WERI-Rb-1 (cell line): ENCODE measurements at places on chromosomes 7 and 10.

DNA sequence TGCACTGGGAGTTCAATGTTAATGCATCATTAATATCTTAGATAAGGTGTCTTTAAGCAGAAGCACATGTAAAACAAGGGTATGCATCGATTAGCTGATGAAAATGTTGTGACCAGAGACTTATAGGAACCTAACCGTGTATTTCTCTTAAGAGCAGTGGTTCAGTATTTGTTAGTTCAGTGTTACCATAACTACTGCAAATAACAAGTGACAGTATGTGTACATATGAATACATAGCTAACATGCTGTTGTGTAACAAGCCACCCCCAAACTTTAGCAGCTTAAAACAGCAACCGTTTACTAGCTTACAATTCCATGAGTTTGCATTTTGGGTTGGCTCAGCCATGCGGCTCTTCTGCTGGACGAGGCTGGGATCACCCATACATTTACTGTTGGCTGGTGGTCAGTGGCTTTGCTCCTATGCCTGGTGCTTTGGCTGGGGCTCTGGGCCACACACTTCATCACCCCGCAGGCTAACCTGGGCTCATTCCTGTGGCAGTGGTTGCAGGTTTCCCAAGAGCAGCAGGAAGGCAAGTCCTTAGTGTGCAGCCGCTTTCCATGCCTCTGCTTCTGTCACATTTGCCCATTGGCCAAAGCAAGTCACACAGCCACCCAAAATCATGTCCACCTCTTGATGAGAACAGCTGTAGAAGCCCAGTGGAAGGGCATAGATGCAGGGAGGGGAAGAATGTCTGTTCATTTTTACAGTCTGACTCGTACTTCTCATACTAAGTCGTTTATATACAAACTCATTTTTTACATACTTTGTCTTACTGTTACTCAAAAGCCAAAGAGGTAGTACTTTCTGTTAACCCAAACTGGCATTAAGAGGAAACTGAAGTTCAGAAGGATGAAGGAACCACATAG lies 103.3 kb upstream of the GATA3 start:
- no peak for DNase-seq

DNA sequence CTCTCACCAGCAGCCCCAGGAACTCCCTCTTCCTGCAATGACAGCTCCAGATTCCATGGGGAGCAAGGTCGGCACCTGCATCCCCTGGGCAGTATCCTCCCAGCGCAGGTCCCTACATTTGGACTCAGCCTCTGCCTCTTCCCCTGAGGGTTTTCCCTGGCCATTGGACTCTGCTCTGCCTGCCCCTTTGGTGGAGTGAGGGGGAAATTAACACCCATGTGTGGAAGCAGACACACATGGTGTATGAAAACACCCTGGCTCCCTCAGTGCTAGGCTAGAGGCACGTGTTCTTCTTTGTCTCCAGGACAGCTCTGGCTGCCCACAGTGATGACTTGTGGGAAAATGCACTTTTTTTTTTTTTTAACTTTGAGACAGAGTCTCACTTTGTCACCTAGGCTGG lies 8.4 kb downstream of the PRF1 start:
- no peak for DNase-seq

DNA sequence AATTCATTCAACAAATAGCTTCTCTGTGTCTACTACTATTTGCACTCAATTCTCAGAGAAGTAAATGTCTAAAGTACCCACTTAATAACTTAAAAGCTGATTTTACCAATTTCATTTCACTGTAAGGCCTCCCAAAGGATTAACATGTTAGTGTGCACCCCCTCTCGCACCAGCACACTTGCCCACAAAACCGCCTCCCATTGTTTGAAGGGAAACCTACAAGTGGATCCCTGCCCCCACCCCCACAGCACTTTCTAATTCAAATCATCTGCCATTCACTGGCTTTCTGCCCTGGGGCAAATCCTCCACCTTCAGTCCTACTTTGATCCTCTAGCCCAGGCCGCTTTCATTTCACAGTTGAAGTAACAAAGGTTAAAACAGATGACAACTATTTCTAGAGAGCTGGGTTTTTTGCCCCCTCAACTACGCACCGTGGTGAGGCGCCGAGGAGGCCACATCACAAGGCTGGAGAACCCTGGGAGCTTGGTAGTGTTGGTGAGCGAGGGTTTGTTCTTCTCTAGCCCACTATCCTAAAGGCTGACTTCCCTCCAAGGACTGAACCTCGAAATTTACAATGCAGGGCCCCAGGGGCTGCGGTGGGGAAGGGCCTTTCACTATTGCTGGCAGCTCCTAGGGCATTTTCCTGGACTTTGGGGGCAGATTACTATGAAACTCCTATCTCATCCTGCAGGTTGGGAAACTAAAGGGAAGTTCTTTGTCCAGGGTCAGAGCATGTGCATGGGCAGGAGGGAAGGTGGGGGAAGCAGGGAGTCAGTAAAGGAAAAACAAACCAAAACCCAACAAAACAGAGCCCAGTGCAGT lies 517.4 kb upstream of the ZMIZ1 start:
- DNase-seq = peak; percentile 22

- DNase-seq = no peak
Observed at GRCh38 chr10:17046989-17047388, 82.6 kb downstream of the CUBN start.

GRCh38 chr7:11625669-11626068 lies 206.3 kb downstream of the THSD7A start:
- no peak for DNase-seq

DNA sequence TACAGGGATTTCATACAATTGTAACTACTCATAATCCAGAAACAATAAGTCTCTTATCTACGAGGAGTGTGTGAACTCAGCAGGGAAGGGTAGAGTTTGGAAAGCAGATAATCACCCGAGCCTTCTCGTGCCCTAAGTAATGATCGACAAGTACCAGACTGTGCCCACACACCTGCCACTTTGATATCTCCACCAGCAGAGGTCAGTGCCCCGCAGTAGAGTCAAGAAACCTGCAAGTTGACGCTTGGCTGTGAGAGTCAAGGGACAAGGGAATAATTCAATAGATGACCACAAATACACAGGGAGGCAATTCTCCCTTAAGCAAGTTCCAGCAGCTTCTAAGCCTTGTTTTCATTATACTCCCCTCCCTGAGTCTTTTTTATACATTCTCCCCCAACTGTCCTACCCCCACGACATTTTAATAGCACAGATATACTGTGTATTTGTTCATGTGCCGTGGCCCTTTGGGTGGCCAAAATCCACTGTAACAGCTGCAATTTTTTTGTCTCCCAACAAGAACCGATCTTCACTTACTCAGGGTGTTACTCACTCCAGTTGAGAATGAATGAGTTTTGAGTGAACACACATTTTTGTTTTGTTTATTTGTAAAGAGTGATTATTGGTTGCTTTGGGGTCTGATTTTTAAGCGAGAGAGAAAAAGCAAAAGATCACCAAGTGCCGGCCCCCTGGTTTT lies 106.9 kb upstream of the RHEB start:
- peak; percentile 60 for DNase-seq

DNA sequence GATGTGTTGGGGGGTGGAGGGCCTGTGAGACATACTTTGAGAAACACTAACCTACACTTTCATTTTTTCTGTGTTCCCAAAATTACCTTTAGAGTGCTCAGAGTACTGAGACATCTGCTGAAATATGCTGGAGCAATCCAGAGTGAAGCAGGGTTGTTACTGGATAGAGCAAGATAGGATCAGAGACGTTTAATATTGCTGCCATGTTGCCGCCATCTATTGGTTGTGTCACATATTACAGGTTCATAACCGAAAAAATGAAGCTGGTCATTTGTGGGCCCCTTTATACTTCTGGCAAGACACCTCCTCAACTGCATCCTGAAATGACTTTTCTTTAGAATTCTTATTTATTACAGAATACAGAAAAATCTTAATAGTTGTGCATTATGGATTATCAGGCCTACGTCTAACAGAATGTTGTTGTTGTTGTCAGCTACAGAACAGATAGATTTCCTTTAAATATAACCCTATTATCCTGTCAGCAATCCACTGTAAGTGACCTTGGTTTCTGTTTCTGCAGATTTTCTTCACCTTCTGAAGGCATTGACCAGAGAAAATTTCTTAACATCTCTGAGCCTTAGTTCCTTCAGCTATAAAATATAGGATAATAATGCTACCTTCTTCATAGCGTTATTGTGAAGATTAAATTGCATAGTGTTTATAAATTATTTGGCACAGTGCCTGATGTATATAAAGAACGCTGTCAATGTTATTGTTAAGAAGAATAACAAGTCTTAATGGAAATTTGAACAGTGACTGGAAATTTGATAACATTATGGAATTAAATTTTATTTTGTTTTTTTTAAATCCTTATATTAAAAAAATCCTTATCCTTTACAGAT lies 16.2 kb upstream of the DLD start:
- DNase-seq = peak; percentile 48

DNA sequence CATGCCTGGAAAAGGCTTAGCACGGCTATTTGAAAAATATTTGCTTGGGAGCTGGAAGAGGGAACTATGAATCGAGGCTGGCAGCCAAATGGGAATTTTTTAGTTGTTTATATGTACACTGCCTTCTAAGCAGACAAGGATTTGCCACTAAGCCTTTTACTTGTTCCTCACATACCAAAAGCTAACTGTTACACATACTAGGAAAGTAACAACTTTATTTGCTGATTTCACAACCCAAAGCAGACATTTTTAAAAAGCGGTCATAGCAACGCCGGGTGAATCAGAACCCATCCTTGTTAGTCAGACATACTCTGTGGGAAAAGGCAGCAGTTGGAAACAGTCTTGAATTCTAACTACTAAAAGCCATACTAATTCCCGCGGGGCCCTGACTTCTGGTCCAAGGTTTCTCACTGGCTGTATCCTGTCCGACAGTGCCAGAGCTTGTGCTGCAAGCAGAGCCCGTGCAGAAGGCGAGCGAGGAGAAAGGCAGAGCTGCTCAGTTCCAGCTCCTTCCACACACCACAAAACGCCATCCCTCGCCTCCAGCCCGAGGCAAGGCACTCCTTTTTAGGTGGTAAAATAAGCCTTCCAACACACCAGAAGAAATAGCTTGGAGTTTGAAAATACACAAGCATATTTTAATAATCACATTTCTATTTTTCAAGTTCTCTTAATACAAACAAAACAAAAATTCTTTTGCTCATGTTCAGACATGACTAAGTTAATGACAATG lies 89.2 kb downstream of the RNF216 start:
- no peak for DNase-seq
